ENCODE measurements at places on chromosomes 2 and 18. TPM values are rescaled to one million over a fixed set of nuclear protein-coding genes. Genes with fewer than 3 reads are reported as not detected.

GRCh38 chr2:217049422-217049821 is 189.6 kb upstream of the TNP1 start:
- no peak for DNase-seq

GRCh38 chr2:46416739-46417403 is 62.5 kb upstream of the TMEM247 start:
- no peak for DNase-seq

DNA sequence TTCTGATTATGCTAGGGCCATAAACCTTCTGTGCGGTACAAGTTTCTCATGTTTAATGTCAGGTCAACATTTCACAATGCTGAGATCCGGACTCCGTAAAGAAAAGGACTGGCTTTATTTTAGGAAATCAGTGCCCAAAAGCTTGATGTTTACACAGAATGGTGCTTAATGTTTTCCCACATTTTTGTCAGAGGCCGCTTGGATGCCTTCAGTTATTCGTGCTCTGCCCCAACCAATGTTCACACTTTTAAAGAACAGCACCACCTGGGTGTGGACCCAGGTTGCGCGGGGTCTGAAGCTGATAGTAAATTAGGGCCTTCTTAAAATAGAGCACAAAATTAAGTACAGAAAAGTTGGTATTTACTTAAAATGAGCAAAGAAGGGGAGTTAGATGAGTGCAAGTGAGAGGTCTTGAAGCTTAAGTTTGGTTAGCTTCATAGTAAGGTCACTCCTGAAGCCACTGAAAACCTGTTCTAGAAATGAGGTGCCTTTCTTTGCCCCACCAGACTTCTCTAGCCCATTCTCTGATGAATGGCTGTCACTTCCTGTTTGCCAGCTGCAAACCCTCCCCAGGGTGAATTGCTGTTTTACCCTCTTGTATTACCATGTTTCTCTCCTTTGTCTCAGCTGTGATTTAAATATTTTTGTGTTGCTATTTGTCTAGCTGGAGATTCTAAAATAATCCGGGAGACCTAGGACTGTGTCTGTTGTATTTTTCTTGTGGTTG is 20.5 kb downstream of the SLC3A1 start:
- DNase-seq: no peak

IL36RN gene
- total RNA-seq: not detected

DNER gene
- 3.3 TPM for total RNA-seq

DNA sequence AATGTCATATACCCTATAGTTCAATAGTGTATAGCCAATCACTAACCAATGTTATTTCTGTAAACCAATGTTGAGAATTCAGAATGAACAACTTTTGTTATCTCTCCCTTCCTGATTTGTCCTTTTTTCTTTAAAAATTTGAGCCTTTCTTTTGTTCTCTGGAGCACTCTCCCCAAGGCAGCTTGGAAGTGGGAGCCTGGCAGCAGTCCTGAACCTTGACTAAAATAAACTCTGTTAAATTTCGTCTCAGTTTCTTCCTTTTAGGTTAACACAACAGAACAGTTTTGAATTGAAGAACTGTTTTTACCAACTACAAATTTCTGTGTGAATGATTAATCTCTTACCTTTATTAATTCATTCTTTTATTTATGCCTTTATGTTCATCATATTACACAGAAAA is 35.9 kb downstream of the CD302 start:
- no peak for DNase-seq

UGT1A10 gene
- not detected for total RNA-seq

DNA sequence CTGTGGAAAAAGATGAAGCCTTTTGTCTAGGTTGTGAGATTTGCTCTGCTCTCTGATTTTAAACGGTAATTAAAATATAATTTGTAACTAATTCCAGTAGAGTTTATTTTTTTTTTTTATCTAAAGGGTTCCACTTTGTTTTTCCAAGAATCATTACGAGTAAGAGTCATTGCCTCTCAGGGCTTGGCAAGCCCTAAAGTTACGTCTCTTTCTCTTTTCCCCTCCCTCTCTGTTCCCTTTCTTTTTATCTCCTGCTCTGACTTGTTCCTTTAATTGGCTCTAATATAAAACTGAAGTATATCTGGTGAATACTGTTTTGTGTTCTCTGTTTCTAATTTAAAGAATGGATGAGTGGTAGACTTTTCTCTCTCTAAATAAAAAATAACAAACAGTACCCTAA is 75.8 kb downstream of the CALCRL start:
- DNase-seq: no peak

DNA sequence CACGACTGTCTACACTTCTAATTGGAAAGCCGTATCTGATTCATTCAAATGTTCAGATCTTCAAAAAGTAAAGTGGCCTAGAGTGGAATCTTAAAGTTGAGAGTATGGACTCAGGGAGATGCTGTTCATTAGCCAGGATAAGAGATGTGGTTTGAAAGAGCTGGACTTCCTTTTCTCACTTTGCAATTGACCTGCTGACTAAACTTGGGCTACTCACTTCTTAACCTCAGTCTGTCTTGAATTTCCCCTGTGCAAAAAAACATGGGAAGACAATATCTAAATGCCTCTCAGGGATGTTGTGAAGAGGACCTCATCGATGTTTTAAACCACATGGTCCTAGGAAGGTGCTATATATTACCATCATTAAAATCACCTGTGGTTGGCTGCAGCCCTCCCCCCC is 64.1 kb downstream of the BCL2 start:
- DNase-seq: no peak

CDH7 gene
- total RNA-seq: not detected

DNA sequence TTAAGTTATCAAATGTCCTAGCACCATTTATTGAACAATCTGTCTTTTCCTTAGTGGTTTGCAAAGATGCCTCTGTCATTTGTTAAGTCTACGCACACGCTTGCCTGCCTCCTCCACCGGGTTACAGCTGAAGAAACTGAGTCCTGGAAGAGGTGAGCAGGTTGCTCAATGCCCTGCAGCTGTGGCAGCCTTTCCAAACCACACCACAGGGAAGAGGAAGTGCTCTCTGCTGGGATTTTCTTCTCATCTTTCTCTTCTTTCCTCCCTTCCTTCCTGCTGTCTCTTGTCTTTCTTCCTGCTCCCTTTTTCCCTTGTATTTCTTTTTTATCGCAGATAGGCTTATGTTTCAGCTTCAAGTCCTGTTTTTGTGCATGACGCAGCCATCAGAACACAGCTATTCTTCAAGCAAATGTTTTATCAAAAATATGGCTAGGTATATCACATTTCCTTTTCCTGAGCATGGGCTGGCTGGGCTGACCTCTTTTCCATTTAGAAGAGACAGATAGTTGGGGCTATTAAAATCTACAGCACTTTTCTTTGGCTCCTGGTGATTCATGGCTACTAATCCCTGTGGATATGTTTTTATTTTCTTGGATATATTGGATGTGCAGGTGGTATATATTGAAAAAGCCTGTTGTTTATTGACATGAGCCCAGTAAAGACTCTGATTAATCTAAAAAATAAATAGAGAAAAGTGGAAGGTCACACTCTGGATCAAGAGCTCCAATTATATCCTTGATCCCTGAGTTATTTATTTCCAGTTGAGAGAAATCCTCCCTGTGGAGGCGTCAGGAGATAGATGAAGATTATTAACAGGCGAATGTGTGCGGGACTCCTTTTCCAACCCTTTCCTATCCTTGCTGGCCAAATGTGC is 214.6 kb downstream of the TSN start:
- DNase-seq: no peak

TEX51 gene
- total RNA-seq: not detected

GRCh38 chr2:211144078-211144477 is 587.7 kb downstream of the CPS1 start:
- DNase-seq: no peak

- DNase-seq: no peak
Observed at GRCh38 chr2:20398956-20399567, 47.8 kb upstream of the RHOB start.

DNA sequence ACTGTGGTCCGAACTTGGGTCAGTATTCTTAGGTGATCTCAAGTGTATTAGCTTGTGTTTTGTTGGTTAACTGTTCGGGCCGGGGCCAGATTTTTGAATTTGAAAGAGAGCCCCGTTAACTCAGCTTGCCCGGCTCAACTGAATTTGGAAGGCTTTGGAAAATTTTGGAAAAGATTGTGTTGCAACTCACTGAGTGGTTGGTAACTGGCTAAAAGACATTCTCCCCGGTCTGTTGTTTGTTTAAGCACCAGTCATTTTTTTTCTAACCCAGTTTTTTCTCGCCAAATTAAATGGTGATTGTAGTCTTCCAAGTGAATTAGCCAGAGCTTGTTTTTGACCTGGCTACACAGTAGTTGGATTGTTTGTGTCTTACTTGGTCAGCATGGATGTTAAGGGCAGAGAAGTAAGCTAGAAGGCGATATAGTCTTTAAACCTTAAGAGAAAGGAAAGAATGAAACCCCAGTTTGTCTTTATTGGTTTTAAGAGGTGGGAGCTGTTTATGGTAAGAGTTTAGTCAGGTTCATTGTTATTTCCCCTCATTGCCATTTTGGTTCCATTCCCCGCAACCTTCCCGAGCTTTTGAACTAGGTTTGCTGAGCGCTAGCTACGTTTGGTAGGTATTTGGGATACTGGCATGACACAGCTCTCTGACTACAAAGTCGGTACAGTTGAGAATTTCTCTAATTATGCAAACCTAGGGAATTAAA is 2.4 kb downstream of the MAP4K4 start:
- DNase-seq: no peak

ONECUT2 gene
- 0.03 TPM for total RNA-seq

MALL gene
- 14.0 TPM for total RNA-seq

DNA sequence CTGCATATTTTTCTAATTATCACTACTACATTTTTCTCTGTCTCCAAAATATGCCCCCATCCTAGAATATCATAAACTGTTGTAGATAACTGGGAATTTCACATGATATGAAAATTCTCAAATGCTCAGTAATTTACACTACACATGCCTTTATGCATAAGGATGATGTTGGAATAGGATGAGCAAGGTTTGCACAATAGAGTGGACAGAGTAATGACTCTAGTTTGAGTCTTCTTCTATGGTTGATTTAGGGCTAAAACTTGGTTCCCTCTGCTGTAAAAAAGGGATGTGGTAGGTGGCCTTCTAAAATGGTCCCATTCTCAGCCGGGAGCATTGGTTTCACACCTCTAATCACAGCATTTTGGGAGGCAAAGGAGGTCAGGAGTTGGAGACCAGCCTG is 129.9 kb downstream of the BCL11A start:
- no peak for DNase-seq

DNA sequence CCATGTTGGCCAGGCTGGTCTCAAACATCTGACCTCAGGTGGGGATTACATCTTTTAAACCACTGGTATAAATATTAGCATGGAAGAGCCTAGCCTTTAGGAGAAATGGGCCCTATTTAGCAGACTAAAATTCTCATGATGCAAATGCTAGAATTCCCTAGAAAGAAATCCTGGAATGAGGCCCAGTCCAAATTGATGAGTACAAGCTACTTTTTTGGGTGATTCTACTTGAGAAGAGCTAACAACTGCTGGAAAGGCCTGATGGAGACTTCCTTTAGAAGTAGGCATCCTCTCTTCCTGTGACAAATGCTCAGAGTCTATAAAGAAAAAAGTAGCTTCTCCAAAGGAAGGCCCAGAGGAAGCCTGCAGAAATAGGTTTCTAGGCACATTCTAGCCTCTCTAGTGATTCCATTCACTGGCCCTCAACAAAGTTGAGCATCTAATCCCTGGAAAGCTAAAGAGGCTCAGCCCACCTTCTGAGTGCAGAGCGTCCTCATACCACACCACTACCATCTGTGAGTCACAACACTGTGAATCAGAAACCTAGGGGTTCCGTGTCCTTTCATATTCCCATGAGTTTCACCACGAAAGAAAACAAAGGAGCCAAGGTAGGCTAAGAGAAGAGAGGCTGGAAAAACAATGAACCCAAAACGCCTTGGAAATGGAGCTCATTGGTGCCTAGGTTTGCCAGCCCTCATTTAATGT is 183.1 kb downstream of the C1D start:
- no peak for DNase-seq

DNA sequence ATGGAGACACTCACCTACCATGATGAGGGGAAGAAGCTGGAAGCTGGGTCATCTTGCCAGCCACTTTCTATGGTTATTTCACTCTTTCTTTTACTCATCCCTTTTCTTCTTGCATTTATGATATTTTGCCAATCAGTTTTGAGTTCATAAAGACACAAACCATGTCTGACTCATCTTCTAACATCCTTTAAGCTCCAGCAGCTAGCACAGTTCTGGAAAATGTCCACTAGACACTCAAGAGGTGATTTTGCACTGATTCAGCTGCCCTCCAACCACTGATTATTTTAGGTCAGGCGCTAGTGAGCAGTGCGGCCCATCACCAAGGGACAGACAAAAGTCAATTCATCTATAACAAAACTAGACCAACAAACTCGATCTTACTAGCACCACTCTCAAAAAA is 537.1 kb upstream of the ID2 start:
- no peak for DNase-seq

DNA sequence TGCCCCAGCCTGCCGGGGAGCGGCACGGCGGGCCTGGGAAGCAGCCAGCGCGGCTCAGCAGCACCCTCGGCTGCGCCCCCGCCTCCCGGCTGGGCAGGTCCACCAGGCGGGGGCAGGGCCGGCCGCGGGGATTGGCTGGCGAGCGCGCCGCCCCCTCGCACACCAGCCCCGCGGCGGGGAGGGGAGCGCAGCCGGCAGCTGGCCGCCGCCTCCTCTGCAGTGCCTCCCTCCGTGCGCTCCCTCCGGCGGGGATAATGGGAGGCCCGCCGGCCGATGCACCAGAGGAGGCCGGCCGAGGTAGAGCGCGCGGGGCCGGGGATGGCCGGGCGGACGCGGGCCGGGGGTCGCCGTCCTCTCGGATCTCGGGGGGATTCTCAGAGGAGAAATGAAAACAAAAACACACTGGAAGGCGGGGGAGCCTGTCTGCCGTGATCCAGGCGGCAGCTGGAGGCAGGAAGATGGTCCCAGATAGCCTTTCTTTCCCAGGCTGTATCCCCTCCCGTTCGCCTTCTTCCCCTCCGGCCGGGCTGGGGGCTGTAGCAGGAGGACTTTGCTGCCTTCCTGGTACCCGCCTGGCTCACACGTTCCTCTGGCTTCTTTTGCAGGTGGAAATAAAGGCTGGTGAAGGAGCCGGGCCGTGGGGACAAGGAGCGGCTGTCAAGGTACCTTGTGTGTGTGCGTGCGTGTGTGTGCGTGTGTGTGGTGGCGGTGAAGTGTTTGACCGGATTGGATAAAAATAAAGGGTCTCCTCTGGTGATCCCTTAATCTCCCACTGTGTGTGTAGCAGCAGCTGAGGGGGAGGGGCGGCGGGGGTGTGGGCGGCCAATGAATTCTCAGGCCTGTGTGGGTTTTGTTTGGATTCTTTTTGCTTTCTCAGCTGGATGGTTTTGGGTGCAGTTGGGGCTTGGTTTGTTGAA is 18.1 kb downstream of the TET3 start:
- peak; percentile 93 for DNase-seq

DNA sequence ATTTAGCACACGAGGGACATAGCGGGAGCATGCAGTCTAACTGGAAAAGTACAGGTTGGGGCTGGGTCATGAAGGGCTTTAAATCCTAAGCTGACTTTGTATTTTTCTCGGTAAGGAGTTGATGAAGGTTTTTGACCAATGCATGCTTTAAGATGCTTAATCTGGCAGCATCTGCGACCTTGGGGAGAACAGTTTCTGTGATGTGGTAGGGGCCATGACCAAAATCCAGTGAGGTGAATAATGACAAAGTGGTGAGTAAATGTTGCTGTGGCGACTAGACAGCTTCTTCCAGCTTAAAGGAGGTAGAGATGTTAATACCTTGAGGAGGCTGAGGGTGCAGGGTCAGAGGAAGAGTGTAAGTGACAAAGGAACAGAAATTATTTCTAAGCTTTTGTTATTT is 174.6 kb upstream of the ALPP start:
- no peak for DNase-seq

- no peak for DNase-seq
Observed at GRCh38 chr2:15287447-15288184, 273.5 kb downstream of the NBAS start.

Measured in Right ventricle myocardium inferior (tissue), 1 donor.